Activated T-helper 1 cell treated with Interleukin-2 at 50 U/mL for 16 hours (primary cell): ENCODE measurements at places on chromosomes 1 and 21.

GRCh38 chr1:166272155-166272554, 105.4 kb upstream of the FAM78B start:
- no peak for DNase-seq

- no peak for DNase-seq
These were observed 18.4 kb upstream of the PRDM16 start for GRCh38 chr1:3050603-3051002.

DNA sequence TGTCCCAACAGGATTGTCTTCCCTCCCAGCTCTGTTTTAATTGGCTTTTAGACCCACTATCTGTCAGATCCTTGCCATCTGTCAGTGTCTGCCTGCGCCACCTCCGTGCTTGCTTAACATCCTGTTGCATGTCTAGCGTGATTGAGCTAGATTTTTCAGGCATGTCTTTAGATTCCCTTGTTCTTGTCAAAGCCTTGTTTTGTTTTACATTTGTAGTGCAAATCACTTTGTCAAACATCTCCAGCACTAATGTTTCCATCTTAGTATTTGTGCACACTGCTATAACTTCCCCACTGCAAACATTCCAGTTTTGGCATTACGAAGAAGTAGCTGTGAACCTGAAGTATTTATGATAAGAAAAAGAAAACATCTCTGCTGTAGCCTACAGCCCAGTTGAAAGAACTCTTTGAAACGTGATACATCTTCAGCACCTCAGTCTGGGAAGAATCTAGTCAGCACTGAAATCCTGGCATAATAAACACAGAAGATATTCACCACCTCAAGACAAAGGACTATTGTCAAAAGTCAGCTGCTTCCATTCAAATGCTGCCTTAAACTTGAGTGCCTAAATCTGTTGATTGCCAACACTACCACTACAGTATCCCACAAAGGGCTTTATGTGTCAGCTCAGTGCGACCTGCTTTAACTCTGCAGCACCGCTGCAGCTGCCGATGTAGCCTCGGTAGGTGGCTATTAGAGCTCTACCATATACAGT, 105.0 kb downstream of the FNBP1L start:
- no peak for DNase-seq

- no peak for DNase-seq
These were observed 29.3 kb downstream of the COP1 start for GRCh38 chr1:176177764-176178163.
